ENCODE measurements at places on chromosomes 4 and X.

GRCh38 chr4:123856689-123857545, 460.3 kb downstream of the SPRY1 start:
- peak; percentile 40 for DNase-seq

DNA sequence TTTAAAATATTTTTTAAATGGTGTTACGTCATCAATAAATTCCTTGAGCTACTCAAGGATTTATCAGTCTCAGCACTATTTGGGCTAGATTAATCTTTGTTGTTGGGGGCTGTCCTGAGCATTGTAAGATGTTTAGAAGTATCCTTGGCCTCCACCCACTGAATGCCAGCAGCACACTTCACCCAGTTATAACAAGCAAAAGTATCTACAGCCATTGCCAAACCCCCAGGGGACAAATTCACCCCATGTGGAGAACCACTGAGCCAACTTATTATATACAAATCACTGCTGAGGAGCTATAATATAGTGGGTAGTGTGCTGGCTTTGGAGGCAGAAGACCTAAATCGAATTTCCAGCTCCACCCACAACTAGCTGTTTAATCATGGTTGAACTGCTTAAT, 58.3 kb downstream of the ATP10D start:
- DNase-seq: no peak

DNA sequence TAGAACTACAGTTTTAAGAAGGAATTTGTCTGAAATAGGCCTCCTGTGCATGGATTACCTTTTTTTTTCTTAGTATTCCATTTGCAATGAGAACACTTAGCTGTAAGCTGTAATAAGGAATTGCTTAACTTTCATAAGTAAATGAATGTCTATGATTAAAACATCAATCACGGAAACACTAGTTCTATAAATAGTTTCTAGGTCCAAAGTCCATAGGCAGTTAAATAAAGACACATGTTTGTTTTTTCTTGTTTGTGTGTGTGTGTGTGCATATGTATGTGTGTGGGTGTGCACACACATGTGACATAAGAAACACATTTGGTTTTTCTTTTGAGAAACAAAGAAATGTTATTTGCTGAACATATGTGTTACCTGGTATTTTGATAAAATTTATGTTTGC, 11.2 kb downstream of the GPRIN3 start:
- no peak for DNase-seq

- no peak for DNase-seq
These were observed 40.7 kb downstream of the LARP7 start for GRCh38 chr4:112677519-112678091.

DNA sequence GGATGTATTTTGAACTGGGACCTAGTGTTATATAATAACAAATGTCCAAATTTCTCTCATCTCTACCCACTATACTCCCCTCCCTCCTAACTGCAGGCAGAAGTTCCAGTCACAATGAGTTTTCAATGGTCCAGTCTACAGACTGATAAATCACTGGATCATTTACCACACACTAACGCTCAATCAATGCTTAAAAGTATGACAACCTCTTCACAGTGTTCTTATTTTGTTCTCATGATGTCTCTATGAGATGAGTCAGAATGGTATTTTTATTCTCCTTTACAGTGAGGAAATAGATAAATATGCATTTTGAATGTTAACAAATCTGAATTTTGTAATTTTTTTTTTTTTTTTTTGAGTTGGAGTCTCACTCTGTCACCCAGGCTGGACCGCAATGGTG, 83.7 kb upstream of the ETNPPL start:
- no peak for DNase-seq

DNA sequence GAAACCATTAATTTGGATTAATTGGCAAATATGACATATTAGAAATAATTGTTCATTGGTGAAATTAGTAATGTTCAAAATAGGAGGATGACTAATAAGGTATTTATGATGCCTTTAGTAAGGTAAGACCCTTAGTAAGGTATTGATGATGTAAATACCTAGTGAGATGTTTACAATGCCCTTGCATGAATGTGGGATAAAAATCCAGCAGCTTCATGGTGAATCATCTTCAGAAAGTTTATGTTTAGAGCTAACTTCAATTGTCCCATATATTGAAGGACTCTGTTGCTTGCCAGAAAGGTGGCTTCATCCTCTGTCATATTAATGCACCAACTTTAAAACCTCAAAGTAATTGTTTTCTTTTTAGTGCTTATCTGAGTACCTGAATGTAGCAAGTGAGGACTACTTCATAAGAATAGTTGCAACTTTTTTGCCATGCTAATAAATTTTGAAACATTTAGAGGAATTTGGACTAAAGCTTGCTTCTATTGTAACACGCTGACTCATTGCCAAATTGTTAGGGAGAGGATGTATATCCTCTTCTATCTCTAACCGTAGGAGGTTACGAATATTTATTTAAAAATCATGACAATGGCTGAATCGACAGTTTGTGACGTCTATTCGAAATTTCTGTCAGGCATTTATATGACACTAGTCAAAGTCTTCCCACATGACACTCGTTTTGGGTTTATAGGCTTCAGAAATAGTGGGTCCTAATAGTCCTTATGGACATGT, 174.1 kb upstream of the HS3ST1 start:
- DNase-seq: no peak

DNA sequence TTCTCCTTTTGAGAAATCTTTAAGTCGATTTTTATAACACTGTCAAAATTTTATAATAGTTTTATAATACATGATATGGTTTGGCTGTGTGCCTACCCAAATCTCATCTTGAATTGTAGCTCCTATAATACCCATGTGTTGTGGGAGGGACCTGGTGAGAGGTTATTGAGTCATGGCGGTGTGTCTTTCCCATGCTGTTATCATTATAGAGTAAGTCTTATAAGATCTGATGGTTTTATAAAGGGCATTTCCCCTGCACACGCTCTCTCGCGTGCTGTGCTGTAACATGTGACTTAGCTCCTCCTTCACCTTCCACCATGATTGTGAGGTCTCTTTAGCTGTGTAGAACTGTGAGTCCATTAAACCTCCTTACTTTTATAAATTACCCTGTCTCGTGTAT, 364.0 kb upstream of the SPANXN4 start:
- DNase-seq: no peak

GRCh38 chrX:139475432-139475831, 55.1 kb upstream of the F9 start:
- DNase-seq: no peak

DNA sequence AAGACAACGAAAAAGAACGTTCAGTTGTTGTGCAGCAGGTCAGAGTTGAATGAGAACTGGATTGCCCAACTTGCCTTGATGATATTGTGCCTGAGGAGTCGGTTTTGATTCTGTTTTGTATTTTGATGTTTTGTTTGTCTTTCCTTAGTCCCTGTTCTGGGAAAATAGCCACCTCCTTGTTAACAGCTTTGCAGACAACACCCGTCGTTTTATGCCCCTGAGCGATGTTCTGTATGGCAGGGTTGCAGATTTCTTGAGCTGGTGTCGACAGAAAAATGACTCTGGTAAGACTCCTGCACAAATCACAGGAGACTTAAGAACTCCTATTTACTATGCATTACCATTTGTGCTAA, 4.5 kb downstream of the BST1 start:
- no peak for DNase-seq
